ENCODE measurements at places on chromosomes 2 and 18.

DNA sequence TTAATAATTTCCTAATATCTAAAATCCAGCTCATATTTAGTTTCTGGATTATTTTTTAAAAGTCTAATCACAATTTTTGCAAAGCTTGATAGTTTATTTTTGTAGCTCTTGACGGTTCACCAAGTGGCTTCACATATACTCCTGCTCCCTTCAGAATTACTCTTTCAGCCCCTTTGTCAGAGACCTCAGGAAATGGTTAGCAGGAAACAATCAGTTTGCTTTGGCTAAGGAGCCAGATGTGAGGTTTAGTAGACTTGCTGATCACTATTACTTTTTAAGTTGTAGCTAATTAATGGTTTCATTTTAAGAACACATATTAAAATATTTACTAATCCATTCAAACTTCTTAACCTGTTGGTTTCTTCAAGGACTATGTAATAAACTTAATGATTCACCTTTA lies 2.3 kb downstream of the RBBP8 start:
- DNase-seq: no peak

DNA sequence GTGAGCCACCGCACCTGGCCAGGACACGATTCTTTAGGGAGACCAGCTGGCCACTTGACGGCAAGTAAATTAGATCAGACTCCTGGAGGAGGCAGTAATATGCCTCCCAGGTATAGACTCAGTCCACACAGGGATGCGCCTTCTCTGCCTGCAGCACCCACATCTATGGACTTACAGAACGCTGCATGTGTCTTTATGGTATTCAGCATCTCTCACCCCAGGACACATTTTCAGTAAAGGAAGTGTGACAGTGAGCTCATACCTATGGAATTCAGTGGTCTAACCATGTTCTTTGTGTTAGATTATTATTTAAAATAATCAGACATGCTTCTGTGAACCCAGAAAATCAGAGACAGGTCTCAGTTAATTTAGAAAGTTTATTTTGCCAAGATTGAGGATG lies 5.9 kb upstream of the NARS1 start:
- no peak for DNase-seq

DNA sequence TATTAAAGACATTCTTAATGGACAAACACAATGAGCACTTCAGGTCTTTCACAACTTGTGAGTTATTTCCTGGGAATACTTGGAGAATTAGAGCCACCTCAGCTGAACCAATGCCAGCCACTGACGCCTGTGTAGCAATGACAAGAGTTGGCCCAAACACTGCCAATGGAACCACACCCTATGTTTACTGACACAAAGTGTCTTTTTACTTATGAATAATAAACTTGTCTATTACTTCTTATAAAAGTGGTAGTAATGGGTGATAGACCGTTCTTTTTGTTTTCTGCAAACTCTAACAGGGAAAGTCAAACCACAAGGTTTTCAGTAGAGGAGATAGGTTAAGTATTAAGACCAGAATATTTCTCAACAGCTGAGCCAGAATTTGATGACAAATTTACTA lies 12.5 kb upstream of the CHAC2 start:
- DNase-seq: no peak

- DNase-seq: no peak
Observed at GRCh38 chr2:26605195-26605998, 35.8 kb downstream of the CIB4 start.

DNA sequence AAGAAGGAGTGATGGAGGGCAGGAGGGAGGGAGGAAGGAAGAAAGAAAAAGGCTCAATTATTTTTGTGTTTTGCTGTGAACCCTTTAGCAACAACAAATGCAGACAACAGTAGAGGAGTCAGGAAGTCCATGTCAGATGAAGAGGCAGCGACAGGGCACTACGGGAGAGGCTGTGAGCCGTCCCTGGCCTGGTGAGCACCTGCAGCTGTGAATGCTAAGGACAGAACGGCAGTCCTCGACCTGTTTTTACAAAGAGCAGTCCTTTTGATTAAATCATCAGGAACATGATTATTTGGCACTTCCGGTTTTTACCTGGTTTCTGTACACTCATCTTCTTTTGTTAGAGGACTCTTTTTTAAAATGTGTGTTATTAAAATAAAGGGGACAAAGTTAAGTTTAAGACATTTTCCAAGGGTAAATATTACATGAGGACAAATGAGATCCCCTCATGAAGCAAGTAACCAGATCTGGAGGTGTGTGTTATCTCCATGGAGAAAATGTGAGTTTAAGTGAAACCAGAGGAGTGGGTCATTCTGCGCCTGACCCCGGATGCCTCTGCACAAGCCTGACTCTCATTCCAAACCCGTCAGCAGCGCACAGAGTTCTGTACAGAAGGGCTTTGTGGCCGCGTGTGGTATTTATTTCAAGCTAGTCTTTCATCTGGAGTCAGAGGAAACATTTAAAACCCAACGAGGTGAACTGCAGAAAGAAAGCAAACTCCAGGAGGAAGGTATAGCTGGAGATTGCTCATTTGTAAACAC lies 492.5 kb downstream of the SOX11 start:
- DNase-seq: no peak

- DNase-seq: no peak
Observed at GRCh38 chr2:98448441-98449145, 3.9 kb downstream of the INPP4A start.

- no peak for DNase-seq
Observed at GRCh38 chr18:49869354-49869753, 56.0 kb upstream of the ACAA2 start.
